ENCODE measurements at places on chromosomes 12 and 14. TPM values are rescaled to one million over a fixed set of nuclear protein-coding genes. Genes with fewer than 3 reads are reported as not detected.
A peak's percentile ranks its signal among the peaks of the same experiment; 100 is the strongest.

The NABP2 gene
- 45.3 TPM for total RNA-seq

- peaks cover 33% of the 10 kb centered on the region for H3K4me1 ChIP-seq
- no peak overlapping the region for H3K27ac ChIP-seq
- no peaks in the 10 kb centered on the region for H3K27me3 ChIP-seq
- no peak for DNase-seq
- H3K36me3 ChIP-seq: no peaks in the 10 kb centered on the region
- no peak overlapping the region for H3K4me3 ChIP-seq
These were observed 60.7 kb downstream of the CLMN start for GRCh38 chr14:95258754-95259593.

GRCh38 chr12:101698800-101699347, 1.4 kb downstream of the CHPT1 start:
- no peaks in the 10 kb centered on the region for H3K36me3 ChIP-seq
- H3K4me3 ChIP-seq: peak overlapping the region; percentile 87
- peak overlapping the region; percentile 81 for H3K27ac ChIP-seq
- no peak for DNase-seq
- H3K4me1 ChIP-seq: peaks cover 35% of the 10 kb centered on the region

- no peaks in the 10 kb centered on the region for H3K27me3 ChIP-seq
- no peak for DNase-seq
- no peak overlapping the region for H3K4me3 ChIP-seq
These were observed 38.4 kb upstream of the CPM start for GRCh38 chr12:68971404-68971803.

GRCh38 chr12:109621901-109622364, 48.3 kb downstream of the MVK start:
- no peak overlapping the region for H3K27ac ChIP-seq
- no peaks in the 10 kb centered on the region for H3K36me3 ChIP-seq
- no peaks in the 10 kb centered on the region for H3K4me1 ChIP-seq
- no peak overlapping the region for H3K4me3 ChIP-seq
- peaks cover 27% of the 10 kb centered on the region for H3K27me3 ChIP-seq

DNA sequence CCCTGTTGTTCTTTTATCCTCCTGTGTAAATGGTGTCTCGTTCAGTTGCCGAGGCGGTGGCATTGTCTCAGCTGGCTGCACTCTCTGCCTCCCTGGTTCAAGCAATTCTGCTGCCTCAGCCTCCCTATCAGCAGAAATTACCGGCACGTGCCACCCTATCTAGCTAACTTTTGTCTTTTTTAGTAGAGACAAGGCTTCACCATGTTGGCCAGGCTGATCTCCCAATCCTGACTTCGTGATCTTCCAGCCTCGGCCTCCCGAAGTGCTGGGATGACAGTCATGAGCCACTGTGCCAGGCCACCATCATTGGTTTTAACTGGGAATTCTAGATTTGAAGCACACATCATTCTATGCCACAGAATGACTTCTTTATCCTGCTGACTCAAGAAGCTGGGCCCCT, 175.3 kb upstream of the ALG10B start:
- no peak for DNase-seq
- no peaks in the 10 kb centered on the region for H3K4me1 ChIP-seq
- no peak overlapping the region for H3K4me3 ChIP-seq
- no peaks in the 10 kb centered on the region for H3K36me3 ChIP-seq
- H3K27ac ChIP-seq: no peak overlapping the region

DNA sequence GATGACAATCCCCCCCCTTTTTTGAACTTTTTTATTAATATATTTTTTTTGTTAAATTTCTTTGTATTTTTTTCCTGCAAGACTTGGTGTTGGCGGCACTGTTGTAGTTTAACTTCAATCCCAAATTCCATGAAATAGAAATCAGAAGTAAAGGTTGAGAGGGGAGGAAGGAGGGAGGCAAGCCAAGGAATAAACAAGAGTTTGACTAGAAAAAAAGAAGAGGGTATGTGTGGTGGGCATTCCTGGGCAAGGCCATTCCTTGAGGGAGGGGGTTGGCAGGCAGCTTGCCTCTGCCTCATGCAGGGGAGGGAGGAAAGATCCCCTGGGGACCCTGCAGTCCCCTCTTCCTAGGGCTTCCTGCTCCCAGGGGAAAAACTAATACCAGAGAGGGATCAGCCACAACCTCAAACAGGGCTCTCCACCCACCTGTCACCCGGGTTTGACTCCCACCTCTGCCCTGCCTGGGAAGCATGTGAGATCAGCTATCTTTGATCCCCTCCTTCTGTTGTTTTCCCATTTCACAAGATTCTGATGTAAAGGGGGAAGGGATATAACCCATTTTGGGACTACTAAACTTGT, 519 bp upstream of the AP1G2 start:
- DNase-seq: no peak
- H3K4me3 ChIP-seq: peak overlapping the region; percentile 94
- H3K27me3 ChIP-seq: peaks cover 20% of the 10 kb centered on the region

GRCh38 chr14:34700622-34701130, 13.7 kb downstream of the CFL2 start:
- H3K27ac ChIP-seq: peak overlapping the region; percentile 76
- H3K4me1 ChIP-seq: peaks cover 21% of the 10 kb centered on the region
- no peaks in the 10 kb centered on the region for H3K36me3 ChIP-seq
- no peak for DNase-seq
- no peak overlapping the region for H3K4me3 ChIP-seq

GRCh38 chr12:54472494-54473262, 724 bp downstream of the GTSF1 start:
- no peak for DNase-seq
- peaks cover 44% of the 10 kb centered on the region for H3K27me3 ChIP-seq
- H3K27ac ChIP-seq: no peak overlapping the region
- H3K4me3 ChIP-seq: no peak overlapping the region
- no peaks in the 10 kb centered on the region for H3K36me3 ChIP-seq

- no peak overlapping the region for H3K27ac ChIP-seq
- H3K4me1 ChIP-seq: no peaks in the 10 kb centered on the region
- DNase-seq: no peak
- H3K27me3 ChIP-seq: no peaks in the 10 kb centered on the region
These were observed 155.4 kb downstream of the AACS start for GRCh38 chr12:125220404-125221273.

- H3K36me3 ChIP-seq: no peaks in the 10 kb centered on the region
- no peak for DNase-seq
- no peak overlapping the region for H3K27ac ChIP-seq
- H3K27me3 ChIP-seq: peaks cover 10% of the 10 kb centered on the region
- peaks cover 2% of the 10 kb centered on the region for H3K4me1 ChIP-seq
These were observed 24.7 kb upstream of the MYBPC1 start for GRCh38 chr12:101570047-101570446.
